PC-9 (cell line): ENCODE measurements at places on chromosomes 1 and 21.

- DNase-seq: peak; percentile 11
Measured at GRCh38 chr1:67459068-67459467, 28.9 kb upstream of the SERBP1 start.

DNA sequence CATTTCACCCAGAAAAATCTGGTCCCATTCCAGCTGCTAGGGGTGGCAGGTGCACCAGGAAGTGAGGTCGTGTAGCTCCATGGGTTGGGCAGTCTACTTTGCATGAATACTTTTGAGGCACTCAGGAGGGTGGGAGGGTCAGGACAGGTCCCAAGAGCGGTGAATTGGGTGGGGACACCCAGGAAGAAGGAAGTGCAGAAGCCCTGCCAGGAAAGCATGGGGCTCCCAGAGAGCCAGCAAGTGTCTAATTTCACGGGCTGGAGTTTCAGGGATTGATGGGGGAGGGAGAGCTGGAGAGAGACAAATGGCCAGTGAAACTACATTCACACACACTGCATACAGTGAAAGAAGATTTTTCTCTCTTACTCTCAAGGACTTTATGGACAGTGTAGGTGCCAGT, 137.8 kb downstream of the GALNT2 start:
- peak; percentile 84 for DNase-seq

DNA sequence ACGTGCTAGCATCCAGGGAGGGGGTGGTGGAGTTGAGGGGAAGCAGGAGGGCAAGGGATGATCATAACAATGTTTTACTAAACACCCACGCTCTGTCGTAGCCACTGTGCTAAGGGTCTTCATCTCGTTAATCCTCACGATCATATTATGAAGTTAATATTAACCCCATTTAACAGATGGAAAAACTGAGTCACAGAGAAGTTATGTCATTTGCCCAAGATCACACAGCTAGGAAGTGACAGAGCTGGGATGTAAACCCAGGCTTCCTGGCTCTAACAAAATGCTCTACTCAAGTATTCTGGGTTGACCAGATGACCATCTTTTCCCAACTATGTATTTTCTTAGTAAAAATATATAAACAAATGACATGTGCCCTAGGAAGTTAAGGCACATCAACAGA, 88.7 kb downstream of the TAS1R2 start:
- DNase-seq: no peak

- no peak for DNase-seq
Measured at GRCh38 chr1:225026701-225027100, 97.2 kb downstream of the DNAH14 start.

DNA sequence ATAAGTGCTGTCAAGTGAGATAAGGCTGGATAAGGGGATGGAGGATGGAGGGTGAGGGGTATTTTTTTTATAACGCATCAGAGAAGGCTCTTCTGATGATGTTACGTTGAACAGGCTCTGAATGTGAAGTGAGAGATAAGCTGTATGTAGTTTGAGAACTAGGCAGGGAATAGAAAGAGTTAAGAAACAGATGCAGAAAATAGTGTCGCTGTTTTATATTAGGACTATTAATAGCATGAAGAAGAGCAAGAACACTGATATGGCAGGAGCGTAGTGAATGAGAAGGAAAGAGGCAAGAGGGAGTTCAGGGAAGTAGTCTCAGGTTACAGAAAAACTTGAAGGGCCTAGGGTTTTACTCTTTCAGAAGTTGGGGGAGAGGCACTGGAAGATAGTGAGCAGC, 59.8 kb downstream of the GPR88 start:
- DNase-seq: no peak

- DNase-seq: peak; percentile 83
Measured at GRCh38 chr1:107936498-107937481, 28.2 kb downstream of the VAV3 start.

DNA sequence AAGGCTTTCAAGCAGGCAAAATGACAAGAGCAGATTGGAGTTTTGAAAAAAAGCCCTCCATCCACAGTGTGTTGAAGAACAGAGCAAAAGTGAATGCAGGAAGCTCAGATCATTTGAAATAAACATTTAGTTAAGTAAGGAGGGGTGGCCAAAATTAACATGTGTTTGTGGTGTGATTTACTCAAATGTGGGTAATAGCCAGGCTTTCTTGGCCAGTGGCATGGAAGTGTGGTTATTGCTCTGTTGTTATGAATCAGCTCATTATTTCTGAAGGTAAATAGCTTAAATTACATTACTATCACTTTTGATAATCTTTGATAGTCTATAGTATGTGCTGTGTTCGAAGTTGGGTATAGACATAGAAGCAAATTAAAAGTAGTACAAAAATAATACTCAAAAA, 485.9 kb downstream of the LMO4 start:
- no peak for DNase-seq

DNA sequence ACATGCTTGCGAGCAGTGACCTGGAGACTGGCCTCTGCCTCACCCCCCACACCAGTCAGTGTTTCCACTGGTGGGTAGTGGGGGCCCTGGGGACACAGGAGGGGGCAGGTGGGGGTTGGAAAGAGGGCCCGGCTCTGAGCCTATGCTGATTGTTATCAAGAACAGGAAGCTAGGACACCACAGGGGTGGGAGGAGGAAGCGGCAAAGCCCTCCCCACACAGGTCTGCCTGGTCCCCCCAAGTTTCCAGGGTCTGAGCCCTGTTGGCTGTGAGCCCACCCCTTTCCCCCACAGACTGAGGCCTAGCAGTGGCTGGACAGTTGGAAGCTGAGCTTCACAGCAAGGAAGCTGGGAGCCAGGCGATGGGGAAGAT, 1.6 kb upstream of the PTPN7 start:
- DNase-seq: no peak

DNA sequence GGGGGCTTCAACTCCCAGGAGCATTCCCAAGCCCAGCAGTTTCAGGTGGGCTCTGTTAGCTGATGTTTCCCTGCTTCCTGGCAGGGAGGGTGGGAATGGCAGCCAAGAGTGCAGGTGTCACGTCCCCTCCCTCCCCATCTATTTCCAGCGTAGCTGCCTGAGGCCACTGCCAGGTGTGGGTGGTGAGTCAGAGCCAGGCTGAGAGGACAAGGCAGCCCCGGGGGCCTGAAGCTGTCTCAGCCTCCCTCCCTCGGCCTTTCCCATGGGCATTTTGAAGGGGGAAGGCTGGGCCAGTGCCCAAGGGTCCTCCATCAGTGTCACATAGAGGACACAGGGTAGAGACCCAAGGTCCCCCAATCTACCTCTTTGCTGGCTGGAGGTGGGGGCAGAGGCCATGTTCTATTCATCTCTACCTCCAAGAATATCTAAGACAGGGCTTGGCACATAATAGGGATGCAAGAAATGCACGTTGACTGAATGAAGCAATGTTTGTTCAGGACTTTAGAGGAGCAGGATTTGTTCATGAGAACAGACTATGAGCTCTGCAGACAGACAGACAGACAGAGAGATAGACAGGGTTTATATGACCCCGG, 34.4 kb upstream of the ID3 start:
- peak; percentile 90 for DNase-seq

DNA sequence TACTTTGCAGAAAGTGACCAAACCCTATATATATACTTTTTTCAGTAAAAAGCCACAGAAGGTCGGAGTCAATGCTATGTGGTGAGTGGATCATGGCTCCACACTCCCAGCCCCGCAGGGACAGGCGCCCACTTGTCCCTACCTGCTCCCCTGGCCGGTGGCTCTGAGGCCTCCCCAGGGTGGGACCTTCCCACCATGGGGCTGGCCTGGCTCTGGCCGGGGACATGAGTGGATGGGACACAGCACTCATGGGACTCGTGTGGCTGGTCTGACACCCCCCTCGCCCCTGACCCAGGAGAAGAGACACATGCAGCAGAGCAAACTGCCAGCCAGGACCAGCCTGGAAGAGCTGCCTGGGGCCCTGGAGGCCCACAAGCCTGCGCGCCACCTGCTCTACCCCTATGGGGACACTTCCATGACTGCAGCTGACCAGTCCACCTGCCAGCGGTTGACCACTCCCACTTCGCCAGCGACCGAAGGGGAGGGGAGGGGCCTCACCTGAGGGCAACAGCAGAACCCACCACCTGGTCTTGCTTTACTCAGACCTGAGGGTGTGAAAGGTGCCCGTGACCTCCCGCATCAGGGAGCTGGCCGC, 2.2 kb downstream of the SPATC1L start:
- DNase-seq: no peak

GRCh38 chr1:224850446-224850845, 79.0 kb upstream of the DNAH14 start:
- no peak for DNase-seq

DNA sequence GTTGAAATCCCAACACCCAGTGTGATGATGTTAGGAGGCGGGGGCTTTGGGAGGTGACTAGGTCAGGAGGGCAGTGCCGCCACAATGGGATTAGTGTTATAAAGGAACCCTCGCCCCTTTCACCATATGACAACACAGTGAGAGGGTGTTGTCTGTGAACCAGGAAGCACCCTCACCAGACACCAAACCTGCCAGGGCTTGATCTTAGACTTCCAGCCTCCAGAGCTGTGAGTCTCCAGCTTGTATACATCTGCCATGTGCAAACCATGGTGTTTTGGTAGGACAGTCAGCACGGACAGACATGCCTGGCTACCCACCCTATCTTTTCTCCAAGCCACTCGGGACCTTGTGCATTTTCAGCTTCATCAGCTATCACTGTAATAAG, 4.0 kb downstream of the TRIM11 start:
- no peak for DNase-seq

GRCh38 chr1:181126289-181126688, 37.8 kb downstream of the IER5 start:
- no peak for DNase-seq

- no peak for DNase-seq
Measured at GRCh38 chr1:199766218-199766792, 261.2 kb upstream of the NR5A2 start.

DNA sequence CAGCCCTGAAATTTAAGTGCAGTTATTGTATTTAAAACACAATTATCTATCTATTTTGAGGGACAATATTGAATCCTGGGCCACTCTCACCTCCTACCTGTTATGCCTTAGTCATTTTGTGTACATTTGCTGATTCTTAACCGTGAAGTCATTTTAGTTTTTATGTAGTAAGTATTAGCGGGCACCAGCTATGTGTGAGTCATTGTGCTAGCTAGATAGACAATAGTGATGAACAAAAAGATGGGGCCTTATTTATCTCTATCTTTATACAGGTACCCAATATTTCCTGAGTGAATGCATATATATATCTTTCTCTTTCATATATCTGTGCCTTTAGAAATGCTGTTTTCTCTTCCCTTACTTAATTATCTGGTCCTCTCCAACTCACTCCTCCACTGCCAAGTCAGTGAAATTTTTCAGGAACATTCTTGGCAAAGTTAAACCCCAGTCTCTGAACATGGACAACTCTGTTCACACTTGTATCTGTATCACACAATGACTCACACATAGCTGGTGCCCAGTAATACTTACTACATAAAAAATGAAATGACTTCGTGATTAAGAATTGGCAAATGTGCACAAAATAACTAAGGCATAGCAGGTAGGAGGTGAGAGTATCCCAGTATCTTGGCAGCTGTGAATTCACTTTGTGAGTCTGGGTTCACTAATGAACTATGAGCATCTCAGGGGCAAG, 166.0 kb upstream of the C8B start:
- no peak for DNase-seq

GRCh38 chr1:94783342-94784189, 36.6 kb upstream of the SLC44A3 start:
- DNase-seq: peak; percentile 94

GRCh38 chr1:76824106-76824505, 43.2 kb upstream of the ST6GALNAC5 start:
- no peak for DNase-seq

DNA sequence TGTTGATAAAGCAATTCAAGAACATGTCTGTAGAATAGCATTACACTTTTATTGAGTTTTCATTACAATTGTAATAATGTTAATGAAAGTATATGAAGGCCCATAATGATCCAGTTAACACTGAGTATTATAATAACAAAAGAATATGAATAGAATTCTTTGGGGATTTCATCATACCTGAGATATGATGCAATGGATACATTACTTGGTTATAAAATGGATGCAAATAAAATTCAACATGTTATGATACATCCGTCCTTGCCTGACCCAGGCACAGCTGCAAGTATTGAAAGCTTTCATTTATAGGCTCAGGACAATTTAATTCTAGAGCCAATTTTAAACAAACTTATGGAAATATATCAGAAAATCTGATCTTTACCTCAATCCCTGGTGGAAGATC, 8.2 kb upstream of the KCNA3 start:
- no peak for DNase-seq
